CD4-positive, alpha-beta T cell treated with Interleukin-6 at 100 ng/mL for 8 hours (primary cell): ENCODE measurements at places on chromosomes 6 and 20.

- DNase-seq = no peak
These were observed 84.8 kb downstream of the AHI1 start for GRCh38 chr6:135412761-135413160.

GRCh38 chr6:148364056-148364824, 21.6 kb downstream of the SASH1 start:
- DNase-seq = no peak

- no peak for DNase-seq
These were observed 15.2 kb downstream of the FOXP4 start for GRCh38 chr6:41561416-41561815.

- no peak for DNase-seq
These were observed 9.2 kb downstream of the PXMP4 start for GRCh38 chr20:33710681-33711445.

GRCh38 chr6:45132658-45133294, 195.4 kb upstream of the RUNX2 start:
- no peak for DNase-seq

DNA sequence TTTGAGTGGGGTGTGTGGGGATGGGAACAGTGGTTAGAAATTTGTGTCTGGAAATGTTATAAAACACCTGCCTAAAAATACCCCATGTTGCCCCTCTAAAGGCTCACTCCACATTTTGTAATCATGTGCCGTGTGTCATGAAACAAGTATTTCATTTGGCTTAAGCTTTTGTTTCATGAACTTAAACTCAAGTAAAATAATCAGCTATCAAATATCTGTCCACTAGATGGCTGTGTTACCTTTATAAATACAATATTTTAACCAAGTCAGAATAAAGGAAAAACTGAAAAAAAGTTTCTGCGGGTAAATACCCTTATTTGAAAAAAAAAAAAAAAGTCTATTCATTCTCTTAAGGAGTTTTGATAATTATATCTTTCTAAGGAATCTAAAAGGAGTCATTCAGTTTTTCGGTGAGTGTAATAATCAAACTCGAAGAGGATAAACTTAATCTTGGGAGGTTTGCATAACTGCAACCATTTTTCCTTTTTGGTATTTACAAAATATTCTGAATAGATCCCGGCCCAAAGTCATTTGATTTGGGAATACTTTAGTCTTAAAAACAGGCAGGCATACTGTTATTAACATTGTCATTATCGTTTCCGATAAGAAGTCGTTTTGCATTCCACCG, 29.9 kb upstream of the MTRF1L start:
- DNase-seq = no peak
